Suppressor macrophage (primary cell): ENCODE measurements at places on chromosomes 7 and 10.

GRCh38 chr7:38842746-38843145 lies 66.2 kb downstream of the VPS41 start:
- DNase-seq: no peak

DNA sequence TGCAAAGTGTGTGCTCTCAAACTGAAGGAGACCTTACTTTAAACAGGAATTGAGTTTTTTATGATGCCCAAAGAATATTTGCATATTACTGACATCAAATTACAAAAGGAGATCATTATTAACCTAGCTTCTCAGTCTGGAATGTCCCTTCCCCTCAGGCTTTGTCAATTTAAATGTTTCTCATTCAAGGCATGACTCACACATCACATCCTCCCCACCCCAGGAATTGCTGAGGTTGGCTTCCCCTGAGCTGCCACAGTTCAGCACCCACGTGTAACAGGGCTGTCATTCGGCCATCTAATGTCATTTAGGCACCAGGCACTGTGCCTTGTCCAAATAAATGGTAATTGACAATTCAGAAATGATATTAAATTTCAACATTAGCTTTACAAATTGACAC lies 305.9 kb upstream of the MGMT start:
- DNase-seq: peak; percentile 66

DNA sequence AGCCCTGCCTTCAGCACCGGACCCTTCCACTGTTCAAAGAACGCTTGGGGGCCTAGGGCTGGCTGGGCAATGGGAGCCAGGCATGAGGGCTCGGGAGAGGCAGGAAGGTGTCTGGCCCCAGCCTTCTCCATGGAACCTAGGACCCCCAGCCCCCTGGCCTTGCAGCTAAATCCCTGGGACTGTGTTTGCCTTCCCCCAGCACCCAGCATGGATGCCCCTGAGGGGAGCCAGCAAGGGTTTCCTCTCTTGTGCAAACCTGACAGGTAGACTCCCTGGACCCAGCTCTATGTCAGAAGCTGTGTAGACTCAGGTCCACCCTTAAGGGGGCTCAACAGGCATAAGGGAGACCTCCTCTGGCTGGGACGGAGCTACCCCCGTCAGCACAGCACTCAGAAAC lies 288.0 kb downstream of the GRID1 start:
- no peak for DNase-seq

DNA sequence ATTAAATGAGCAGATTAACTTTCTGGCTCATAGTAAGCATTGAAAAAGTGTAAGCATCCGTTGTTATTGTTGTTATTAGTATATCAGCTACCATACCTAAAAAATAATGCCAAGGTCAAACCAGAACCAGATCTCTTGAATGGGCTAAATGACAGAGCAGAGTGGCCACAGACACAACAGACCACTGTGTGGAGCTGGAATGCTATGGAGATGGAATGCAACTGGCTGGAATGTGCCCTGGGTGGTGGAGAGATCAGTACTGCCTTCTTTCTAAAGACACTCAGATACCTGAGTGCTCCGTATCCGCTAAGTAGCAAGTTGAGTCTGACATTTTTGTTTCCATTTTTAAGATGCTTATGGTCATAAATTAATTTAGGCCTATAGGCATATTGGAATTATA lies 20.5 kb upstream of the DNAJB12 start:
- no peak for DNase-seq

- DNase-seq: no peak
Measured at GRCh38 chr7:18771834-18772566, 276.5 kb downstream of the HDAC9 start.

GRCh38 chr7:72435366-72435765 lies 23.2 kb upstream of the CALN1 start:
- DNase-seq: no peak

DNA sequence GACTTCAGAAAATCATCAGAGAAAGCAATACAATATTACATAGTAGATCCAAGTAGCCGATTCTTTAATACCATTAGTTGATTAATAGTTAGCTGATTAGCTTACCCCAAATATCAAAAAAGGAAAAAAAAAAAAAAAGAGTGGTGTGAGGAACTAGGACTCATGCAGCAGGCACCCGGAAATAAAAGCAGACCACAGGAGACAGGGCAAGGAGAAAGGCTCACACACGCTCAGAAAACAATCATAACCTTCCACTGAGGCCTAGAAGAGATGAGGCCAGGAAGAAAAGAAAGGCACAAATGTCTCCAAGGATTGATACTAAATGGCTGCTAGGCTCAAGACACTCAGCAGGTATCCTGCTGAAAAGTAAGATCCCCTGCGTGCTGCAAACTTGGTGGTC lies 25.9 kb downstream of the TRDMT1 start:
- peak; percentile 15 for DNase-seq

DNA sequence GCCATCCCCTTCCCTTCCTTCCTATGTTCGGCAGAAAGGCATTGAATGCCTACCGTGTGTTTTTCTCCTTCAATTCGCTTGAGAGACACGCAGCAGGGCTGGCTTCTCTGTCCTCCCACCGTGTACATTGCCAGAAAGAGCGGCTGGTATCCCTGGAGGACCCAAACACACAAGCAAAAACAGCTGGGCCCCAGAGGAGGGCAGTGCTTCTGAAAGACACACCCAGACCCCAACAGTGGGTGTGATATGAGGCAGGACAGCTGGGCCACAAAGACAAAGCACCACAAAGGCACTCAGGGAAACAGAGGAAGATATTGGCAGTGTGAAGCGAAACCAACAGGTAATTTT lies 133.1 kb upstream of the SH2B2 start:
- DNase-seq: no peak

DNA sequence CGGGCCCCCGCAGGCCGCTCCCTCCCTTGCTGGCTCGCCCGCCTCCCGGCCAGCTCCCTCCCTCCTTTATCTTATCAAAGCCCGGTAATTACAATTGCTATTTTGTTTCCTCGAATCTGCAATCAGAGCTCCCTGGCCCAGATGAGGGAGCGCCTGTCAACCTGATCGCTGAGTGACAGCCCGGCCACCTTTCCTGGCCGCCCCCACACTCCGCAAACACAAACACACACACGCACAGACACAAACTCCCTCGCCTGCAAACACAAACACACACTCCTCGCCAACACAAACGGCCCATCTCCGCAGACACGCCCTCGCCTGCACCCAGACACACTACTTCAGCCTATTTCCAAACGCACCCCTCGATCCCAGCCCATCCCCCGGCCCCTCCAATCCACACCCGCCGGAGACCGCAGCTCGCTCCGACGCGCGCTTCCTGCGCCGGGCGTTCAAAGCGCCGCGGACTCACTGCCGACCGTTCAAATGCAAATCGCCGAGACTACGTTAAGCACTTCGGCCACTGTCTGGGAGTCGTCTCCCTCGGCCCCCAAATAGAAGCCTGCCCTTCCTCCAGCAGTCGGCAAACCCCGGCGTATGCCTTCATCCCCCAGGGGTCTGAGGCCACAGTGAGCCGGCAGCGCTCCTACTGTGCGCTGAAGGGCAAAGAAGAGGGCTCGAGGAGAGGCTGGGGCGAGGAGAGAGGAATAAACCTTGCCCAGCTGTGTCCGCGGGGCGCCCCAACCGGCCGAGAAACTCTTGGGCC lies 3.0 kb upstream of the FGF8 start:
- no peak for DNase-seq
